ENCODE measurements at places on chromosomes 5 and 9.
A peak's percentile ranks its signal among the peaks of the same experiment; 100 is the strongest.

GRCh38 chr9:114499528-114499927, 5.7 kb downstream of the WHRN start:
- DNase-seq = no peak

DNA sequence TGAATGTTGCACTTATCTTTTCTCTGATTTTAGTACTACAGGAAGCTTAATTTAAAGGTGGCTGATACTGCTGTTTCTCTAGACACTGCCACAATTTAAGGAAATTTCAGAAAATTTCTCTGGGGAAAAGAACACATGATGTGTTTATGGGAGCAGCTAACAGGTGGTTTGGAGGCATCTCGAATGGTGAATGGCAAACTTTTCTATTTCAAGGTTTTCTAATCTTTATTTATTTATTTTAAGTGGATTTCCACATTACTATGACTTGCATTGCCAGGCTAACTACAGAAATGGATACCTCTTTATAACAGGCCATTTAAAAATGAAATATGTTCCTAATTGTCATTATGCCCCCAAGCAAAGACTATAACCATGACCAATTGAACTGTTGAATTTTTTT, 50.4 kb downstream of the PDE6A start:
- no peak for DNase-seq

- no peak for DNase-seq
Observed at GRCh38 chr5:135102716-135103574, 68.9 kb upstream of the PITX1 start.

GRCh38 chr5:143218517-143219170, 184.8 kb downstream of the NR3C1 start:
- no peak for DNase-seq

DNA sequence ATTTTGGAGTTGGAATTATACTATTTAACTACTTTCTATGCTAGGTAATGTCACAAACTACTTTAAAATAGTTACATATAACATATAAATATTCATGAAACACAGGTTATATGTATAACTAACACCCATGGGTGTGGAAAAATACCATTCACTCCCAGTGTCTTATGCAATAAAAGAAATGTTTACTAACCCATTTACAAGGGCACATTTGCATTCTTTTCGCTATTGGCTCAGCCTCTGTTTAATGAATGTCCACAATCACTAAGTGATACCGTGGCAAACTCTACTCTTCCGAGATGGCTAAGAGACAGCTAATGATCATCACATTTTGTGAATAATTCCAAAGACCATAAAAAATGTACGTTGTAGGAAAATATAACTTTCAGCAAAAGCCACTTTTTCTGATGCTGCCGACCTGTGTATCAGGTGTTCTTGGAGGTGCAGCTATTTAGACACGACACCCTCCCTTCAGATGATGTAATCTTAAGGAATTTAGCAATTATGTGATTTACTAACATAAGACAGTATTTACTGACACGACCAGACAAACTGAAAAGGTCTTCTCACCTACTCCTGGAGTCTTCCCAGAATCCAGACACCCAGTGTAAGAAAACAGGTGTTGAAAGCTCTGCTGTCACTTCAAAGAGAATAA, 121.7 kb upstream of the FAM120A start:
- no peak for DNase-seq

DNA sequence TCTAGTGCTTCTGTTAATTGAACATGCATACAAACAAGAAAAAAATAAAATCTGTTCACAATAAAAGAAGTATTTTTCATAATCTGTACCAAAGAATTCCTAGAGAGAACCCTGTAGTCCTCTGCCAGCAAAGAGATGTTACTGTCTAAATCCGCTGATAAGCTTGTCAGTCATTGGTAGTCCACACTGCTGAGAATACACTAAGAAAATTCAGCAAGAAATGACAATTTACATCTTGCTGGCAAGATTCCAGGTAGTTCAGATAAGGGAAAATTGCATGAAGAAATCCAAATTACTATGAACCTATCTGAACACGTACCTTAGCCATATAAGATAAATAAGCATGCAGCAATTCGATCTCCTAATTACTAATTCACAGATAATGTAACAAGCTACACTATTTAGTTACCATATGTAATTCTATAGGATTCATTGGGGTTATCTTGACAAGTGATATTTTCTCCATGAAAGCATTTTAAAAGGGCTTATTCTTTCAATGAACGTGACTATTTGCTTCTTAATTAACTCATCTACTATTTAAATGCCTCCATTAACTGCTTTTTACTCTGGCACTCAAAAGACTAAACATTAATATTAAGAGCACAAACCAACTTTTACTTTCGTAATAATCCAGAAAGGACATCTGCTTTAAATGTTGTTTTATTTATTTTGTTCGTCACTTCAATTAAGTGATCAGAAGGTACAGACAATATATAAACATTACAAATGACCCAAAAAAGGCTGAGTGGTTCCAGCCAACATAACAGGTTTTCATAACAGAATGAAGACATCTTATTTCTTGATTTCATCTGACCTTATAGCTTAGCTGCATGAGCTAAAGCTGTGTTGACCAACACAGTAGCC, 9.7 kb downstream of the MPDZ start:
- DNase-seq = no peak

DNA sequence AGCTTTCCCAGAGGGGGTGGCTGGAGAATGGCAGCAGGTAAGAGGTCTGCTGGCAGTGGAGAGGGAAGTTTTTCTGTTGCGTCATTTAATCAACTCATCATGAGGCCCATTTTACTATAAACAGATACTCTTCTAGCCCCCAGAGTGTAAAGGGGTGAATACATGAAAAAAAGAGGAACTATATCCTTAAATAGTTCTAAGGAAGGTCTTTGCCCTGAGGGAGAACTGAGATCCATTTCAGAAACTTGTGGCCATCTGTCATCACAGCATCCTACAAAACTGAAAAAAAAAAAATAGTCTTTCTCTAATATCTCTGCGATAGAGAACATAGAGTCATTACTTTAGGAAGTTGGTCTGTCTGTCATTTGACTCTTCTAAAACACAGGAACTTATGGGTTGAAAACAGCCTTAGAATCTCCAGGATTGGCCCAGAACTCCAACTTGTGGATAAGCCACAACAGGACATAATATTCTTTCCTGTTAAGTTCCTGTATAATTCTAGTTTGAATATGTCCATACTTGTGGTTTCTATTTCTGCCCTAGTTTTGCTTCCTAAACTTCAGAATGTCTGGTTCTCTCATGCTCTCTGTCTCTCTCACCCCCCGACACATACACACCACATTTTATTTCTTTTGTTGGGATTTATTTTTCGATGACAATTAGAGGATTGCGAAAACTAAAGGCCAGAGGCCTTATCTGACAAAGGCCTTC, 238.5 kb upstream of the PIK3R1 start:
- no peak for DNase-seq

GRCh38 chr9:87140605-87141109, 193.4 kb upstream of the GAS1 start:
- DNase-seq = no peak

- no peak for DNase-seq
Observed at GRCh38 chr9:87441251-87441650, 56.4 kb upstream of the DAPK1 start.

DNA sequence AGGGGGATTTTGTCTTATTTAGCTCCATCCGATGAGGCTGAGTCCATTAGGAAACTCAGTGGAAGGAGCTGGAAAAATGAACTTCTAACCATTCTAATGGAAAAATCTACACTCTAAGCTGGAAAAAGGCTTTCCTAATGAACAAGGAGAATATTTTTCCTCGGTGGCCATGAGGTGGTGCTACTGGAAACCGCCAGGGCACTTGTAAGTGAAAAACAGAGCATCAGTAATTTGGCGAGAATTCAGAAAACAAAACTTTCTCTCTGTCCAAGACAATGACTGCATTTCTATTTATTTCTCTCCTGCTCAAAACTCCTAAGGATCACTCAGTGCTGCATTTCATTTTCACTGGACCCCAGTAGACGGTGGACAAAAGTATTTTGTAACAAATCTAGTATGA, 237.6 kb downstream of the TENT4A start:
- DNase-seq = no peak

GRCh38 chr5:157915638-157916037, 56.7 kb upstream of the CLINT1 start:
- DNase-seq = peak; percentile 16

GRCh38 chr9:79490657-79491248, 81.0 kb upstream of the TLE4 start:
- no peak for DNase-seq

DNA sequence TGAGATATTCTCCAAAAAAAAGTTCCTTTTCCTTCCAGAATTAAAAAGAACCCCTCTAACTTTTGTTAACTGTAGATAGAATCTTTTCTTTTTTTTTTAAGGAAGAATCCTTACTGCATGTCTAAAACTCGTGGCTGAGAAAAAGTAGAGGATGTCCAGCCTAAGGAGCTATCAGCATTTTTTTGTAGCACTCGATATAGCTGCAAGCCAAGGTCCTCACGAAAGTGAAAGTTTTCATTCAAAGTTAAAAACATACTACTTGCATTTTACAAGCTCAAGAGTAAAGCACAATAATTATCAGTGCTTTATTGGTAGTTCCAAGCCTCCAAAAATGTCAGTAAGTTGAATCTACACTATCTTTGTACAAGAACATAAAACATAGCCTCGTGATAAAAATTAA, 28.7 kb upstream of the ZSWIM6 start:
- DNase-seq = no peak

DNA sequence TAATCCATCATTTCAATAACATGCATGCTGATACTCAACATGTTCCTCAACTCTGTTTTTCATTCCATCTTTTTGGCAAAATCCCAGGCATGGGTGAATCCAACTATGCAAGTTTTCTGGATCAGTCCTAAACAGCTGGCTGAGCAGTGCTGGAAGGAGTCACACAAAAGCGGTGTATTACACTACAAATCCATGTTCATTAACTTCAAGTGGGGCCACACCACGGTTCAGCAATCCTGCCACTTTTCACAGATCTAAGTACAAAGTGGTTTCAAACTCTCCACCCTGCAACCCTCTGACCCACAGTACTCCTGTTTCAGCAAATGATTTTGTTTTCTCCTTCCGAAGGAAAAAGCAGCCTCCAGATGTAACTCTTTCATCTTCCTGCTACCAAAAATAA, 222.5 kb downstream of the EPB41L4A start:
- DNase-seq = no peak

- DNase-seq = no peak
Observed at GRCh38 chr9:128042043-128042442, 25.1 kb downstream of the NAIF1 start.

DNA sequence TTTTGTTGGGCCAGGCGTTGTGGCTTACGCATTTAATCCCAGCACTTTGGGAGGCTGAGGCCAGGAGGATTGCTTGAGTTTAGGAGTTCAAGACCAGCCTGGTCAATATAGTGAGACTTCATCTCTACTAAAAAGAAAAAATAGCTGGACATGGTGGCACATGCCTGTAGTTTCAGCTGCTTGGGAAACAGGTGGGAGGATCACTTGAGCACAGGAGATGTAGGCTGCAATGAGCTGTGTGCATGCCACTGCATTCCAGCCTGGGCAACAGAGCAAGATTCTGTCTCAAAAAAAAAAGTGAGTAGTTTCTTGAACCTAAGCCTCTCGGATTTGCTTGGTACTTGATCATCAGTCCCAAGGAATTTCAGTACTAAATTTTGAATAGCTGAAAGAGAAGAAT, 26.9 kb downstream of the G3BP1 start:
- DNase-seq = no peak

GRCh38 chr9:109733690-109734089, 46.3 kb upstream of the PALM2AKAP2 start:
- DNase-seq = no peak

DNA sequence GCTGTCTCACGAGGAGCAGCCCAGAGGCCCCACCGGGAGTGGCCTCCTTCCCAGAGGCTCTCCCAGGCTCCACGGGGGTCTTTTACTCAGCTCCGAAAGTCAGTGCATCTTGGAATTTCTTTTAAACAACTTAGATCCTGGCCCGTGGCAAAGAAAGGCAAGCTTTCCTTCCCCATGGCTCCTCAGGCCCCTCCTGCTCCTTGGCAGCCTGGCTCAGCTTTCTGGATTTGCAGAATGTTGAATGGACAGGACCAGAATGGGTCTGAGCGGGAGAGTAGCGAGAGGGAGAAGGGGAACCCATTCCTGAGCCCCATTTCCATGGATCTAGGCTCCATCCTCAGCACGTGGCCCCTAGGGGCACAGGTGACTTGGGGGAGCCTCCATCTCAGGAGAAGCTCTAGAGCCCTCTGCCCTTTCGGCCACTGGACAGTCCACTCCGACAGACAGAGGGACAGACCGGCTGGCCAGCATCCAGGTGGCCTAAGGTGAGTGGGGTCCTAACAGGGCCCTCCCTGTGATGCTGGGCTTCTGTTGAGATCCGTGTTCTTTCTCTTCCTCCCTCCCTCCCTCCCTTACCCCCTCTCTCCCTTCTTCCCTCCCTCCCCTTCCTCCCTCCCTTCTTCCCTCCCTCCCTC, 173.9 kb upstream of the PPP1R26 start:
- no peak for DNase-seq
